Chondrocyte (in vitro differentiated cells): ENCODE measurements at places on chromosomes 7 and 10. TPM values are rescaled to one million over a fixed set of nuclear protein-coding genes. Genes with fewer than 3 reads are reported as not detected.

- no peak for DNase-seq
These were observed 220.8 kb upstream of the CELF2 start for GRCh38 chr10:10796774-10797415.

GRCh38 chr10:78576276-78576675, 492.5 kb upstream of the ZMIZ1 start:
- no peak for DNase-seq

- DNase-seq = no peak
These were observed 170.8 kb upstream of the CDCA7L start for GRCh38 chr7:22116451-22117030.

GRCh38 chr10:121594076-121594475, 4.2 kb downstream of the FGFR2 start:
- DNase-seq = peak; percentile 15

DNA sequence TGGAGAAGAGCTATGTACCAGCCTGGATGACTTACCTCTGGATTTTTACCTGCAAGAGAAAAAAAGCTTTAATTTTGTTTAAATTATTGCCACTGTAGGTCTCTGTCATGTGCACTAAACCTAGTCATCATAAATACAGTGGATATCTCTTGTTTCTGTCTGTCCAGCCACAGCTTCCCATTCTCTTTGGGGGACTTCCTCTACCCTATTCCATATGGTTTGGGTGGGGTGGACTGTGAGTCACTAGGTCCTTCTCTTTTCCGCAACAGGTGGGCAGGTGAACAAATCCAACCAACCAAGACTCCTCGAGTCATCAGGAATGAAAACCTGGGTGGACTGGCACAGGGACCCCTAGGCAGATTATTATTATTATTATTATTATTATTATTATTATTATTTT, 87.3 kb upstream of the CYTH3 start:
- DNase-seq = no peak

DNA sequence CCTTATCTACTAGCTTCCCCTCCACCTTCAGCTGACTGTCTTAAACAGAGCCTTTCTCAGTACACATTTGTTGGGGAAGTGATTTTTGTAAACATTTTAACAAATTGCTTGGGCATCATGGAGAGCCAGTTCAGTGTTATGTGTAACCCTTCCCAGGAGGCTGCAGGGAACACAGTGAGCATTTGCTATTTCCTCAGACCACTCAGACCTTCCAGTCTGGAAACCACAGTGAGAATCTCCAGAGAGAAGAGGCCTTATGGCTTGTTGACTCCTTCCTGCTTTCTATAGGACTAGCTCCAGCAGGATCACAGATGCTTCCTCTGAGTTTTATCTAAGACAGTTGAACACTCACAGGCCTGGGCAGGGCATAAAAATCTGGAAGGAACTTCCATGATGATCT, 409.8 kb upstream of the NPVF start:
- no peak for DNase-seq

SEMA3D gene
- total RNA-seq = 1.4 to 7.0 TPM (median 2.0 TPM) in 3 replicates

ACSM6 gene
- total RNA-seq = not detected in 3 replicates
